Stomach (tissue), 19 donors: ENCODE measurements at places on chromosomes 5 and 9.

DNA sequence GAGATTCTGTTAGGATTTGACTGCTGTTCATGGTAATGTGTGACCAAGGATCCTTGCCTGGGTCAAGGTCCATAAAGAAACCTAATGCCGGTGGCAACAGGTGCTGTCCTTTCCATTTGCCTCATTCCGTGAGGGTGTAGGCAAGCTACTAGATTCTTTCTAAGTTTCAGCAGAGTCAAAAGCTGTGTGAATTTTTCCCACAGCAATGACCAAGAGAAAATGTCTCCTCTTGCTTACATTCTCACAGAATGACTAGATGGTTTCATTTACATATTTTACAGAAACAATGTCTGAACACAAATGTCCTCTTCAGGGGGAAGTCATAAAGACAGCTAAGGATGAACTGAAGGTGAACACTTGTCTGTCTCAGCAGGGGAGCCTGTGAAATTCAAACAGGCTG, 75.3 kb upstream of the SV2C start:
- no peak for DNase-seq
- no peaks in the 10 kb centered on the region for H3K36me3 ChIP-seq
- H3K4me1 ChIP-seq, result no peaks in the 10 kb centered on the region
- H3K4me3 ChIP-seq, result no peak overlapping the region
- no peaks in the 10 kb centered on the region for H3K27me3 ChIP-seq

DNA sequence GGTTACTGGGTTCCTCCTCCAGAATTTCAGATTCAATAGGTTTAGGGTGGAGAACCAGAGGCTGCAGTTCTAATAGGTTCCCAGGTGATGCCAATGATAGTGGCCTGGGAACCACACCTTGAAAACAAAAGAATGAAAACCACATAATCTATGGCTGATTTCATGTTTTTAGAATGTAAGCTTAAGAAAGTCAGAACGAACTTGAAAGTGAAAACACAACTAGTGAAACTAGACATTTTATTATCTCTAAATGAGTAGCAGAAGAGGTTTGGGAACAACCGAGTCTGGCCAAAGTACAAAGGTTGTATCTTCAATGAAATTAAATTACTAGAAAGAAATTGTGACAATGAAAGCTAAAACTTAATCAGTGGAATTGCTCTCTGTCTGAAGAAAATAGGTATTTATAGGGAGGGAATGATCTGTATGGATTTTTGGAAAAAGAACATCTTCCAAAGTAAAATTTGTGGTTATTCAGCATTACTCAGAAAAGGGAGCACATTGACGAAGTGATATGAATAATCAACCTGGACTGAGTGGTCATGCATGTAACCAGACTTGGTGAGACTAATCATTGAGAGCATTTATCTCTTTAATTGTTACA, 24.9 kb upstream of the CEP120 start:
- no peaks in the 10 kb centered on the region for H3K27me3 ChIP-seq
- no peaks in the 10 kb centered on the region for H3K4me1 ChIP-seq
- H3K27ac ChIP-seq, result no peak overlapping the region
- H3K4me3 ChIP-seq, result no peak overlapping the region
- H3K36me3 ChIP-seq, result no peaks in the 10 kb centered on the region

- no peak overlapping the region for H3K4me3 ChIP-seq
- no peak overlapping the region for H3K27ac ChIP-seq
- H3K36me3 ChIP-seq, result no peaks in the 10 kb centered on the region
- no peaks in the 10 kb centered on the region for H3K27me3 ChIP-seq
- H3K4me1 ChIP-seq, result no peaks in the 10 kb centered on the region
Observed at GRCh38 chr5:170513856-170514525, 10.2 kb downstream of the KCNIP1 start.

DNA sequence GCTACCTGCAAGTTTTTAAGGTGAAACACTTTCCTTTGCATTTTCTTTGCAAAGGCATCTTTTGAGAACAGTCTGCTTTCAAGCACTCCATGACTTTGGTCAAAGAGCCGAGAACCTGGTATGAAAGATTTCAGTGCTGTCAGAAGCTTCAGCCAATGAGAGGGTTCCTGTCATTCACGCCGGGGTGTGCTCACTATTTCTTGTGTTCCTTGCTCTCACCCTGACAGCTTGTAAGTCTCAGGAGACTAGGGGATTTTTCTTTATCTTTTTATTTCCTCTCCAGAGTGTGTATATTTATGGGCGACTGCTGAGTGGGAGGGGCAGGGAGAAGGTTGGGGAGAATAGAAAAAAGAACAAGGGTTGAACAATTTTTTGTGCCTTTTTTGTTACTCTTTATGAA, 334.0 kb downstream of the PSAT1 start:
- no peak overlapping the region for H3K4me3 ChIP-seq
- no peak overlapping the region for H3K27ac ChIP-seq
- no peak for DNase-seq
- no peaks in the 10 kb centered on the region for H3K4me1 ChIP-seq
- no peaks in the 10 kb centered on the region for H3K36me3 ChIP-seq

GRCh38 chr9:91419222-91420191, 4.1 kb downstream of the NFIL3 start:
- H3K4me1 ChIP-seq, result peaks cover 24% of the 10 kb centered on the region
- no peak overlapping the region for H3K4me3 ChIP-seq
- H3K27ac ChIP-seq, result peak overlapping the region; percentile 43
- DNase-seq, result peak; percentile 53

- H3K4me1 ChIP-seq, result no peaks in the 10 kb centered on the region
- no peak for DNase-seq
- H3K36me3 ChIP-seq, result no peaks in the 10 kb centered on the region
- H3K27me3 ChIP-seq, result no peaks in the 10 kb centered on the region
Observed at GRCh38 chr5:26563979-26564378, 474.4 kb downstream of the CDH9 start.

- H3K4me3 ChIP-seq, result no peak overlapping the region
- H3K27me3 ChIP-seq, result no peaks in the 10 kb centered on the region
- no peaks in the 10 kb centered on the region for H3K36me3 ChIP-seq
- DNase-seq, result no peak
- no peak overlapping the region for H3K27ac ChIP-seq
Observed at GRCh38 chr5:54669285-54669684, 151.7 kb downstream of the SNX18 start.

- no peaks in the 10 kb centered on the region for H3K4me1 ChIP-seq
- no peaks in the 10 kb centered on the region for H3K36me3 ChIP-seq
- H3K27ac ChIP-seq, result no peak overlapping the region
- no peak for DNase-seq
- H3K4me3 ChIP-seq, result no peak overlapping the region
- no peaks in the 10 kb centered on the region for H3K27me3 ChIP-seq
Observed at GRCh38 chr9:33011831-33012230, 10.4 kb upstream of the APTX start.

GRCh38 chr9:130399768-130400167, 45.0 kb upstream of the ASS1 start:
- H3K4me1 ChIP-seq, result no peaks in the 10 kb centered on the region
- no peak overlapping the region for H3K4me3 ChIP-seq
- H3K27ac ChIP-seq, result no peak overlapping the region
- no peaks in the 10 kb centered on the region for H3K36me3 ChIP-seq
- DNase-seq, result no peak

- no peaks in the 10 kb centered on the region for H3K4me1 ChIP-seq
- DNase-seq, result peak; percentile 15
- H3K4me3 ChIP-seq, result no peak overlapping the region
- no peaks in the 10 kb centered on the region for H3K36me3 ChIP-seq
- no peaks in the 10 kb centered on the region for H3K27me3 ChIP-seq
Observed at GRCh38 chr9:73916016-73916673, 581.0 kb upstream of the RORB start.
